ENCODE measurements at places on chromosomes 6 and 20.

GRCh38 chr20:57791966-57792365 is 82.2 kb upstream of the PMEPA1 start:
- DNase-seq: peak; percentile 36

- DNase-seq: no peak
Measured at GRCh38 chr6:161300823-161301222, 27.0 kb upstream of the AGPAT4 start.

- DNase-seq: peak; percentile 38
Measured at GRCh38 chr20:44959638-44960102, 527 bp downstream of the TOMM34 start.

DNA sequence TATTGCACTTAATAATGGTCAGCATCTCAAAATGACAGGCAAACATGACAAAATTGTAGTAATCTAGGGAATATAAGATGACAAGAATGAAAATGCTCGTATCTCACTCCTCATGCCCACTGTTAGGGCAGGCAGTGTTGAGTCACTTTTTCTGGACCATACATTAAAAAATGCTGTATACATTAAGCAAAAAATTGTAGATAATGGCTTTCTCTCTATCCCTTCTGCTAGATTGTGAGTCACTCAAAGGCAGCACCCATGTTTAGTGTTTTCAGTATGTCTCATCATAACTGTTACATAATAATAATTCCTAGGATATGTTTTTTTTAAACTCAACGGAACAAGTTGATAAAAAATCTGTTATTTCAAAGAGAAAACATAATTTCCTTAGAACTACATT is 199.3 kb downstream of the TENT5A start:
- DNase-seq: no peak

GRCh38 chr6:47471911-47472310 is 5.7 kb upstream of the CD2AP start:
- DNase-seq: no peak

- no peak for DNase-seq
Measured at GRCh38 chr6:71531006-71531405, 242.4 kb downstream of the OGFRL1 start.

- DNase-seq: no peak
Measured at GRCh38 chr6:56050530-56051201, 175.3 kb upstream of the BMP5 start.

DNA sequence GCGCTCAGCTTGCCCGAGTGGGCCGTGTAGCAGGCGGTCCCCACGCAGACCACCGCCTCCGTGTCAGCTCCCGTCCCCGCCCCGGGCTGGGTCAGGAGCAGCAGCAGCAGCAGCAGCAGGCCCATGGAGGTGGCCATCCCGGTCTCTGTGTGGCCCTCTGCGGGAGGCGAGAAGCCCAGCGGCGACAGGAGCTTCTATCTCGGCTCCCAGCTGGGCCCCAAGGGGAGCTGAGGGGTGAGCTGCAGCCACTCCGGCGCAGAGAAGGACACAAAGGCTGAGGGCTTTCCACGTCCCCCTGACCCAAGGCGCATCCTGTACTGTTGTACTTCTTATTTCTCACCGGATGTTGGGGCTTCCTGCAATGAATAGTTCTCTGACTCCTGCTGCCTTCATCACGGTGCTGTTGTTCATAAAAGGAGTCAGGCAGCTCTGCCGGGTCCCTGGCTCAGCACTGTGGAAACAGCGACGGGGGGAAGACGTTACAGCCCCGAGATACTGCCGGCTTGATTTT is at the start of gene CD93:
Gene CD93, minus strand, starts transcription at position 269 of the 511 bp plus-strand sequence. Its CDS starts 132 bp downstream, at position 137.
- no peak for DNase-seq

- peak; percentile 61 for DNase-seq
Measured at GRCh38 chr6:157974341-157974894, 7.2 kb upstream of the SYNJ2 start.

DNA sequence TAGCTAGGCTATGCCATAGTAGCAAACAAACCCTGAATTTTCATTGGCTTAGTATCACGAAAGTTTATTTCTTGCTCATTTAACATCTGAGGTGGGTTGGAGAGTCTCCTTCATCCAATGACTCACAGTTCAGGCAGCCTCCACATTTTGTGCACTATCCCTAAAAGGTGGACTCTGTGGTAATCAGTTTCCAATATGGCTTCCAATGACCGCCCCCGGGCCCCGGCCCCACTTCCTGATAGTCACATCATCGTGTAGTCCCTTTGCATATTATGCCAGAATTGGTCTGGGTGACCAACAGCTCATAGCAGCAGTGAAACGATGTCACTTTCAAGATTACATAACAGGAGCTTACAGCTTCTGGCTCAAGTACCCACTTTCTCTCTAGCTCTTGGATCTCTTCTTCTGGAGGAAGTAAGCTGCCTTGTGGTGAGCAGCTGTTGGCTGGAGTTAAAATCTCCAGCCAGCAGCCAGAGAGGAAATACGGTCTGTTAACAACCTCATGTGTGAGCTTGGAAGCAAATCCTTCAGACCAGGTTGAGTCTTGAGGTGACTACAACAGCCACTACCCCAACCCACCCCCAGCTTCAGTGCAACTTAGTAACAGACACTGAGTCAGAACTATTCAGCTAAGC is 7.8 kb downstream of the HCRTR2 start:
- no peak for DNase-seq

- no peak for DNase-seq
Measured at GRCh38 chr6:130991422-130992137, 71.5 kb downstream of the EPB41L2 start.

DNA sequence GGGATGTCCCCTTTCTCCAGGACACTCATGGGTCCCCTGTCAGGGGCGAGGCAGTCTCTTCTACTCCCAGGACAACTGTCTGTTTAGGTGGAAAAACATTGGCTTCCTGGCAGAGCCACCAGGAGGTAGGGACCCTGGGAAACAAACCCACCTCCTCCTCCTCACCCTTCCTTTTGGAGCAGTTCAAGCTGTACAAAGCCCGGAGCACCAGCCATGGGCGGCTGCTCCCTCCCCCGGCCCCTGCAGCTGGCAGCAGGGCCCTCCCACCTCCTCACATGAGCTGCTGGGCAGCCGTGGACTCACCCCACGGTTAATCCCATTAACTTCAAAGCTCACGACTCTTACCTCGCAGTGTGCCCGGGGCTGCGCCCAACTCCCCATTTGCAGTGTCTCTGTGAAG is 48.6 kb downstream of the CDH4 start:
- DNase-seq: no peak

DNA sequence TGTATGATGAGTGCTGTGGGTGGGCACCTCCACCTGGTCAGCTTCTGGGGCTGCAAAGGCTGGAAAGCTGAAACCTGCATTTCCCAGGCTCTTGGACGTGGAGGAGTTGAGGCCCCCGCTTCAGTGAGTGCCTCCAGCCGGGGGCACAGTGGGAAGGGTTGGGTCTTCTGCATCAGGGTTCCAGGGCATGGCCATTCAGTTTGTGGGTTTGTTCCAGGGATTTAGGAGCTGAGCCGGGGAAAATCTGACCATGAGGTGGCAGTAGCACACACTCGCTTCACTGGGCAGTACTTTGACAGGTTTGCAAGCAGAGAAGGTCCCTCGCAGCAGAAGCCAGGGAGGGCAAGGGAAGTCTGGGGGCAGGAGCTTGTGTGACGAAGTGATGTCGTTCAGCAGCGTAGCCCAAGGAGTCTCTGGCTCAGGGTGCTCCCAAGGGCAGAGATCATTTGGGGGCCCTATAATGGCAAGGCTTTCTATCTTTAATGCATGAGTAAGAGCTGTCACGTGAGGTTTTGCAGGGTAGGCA is 69.5 kb upstream of the SULF2 start:
- peak; percentile 23 for DNase-seq

DNA sequence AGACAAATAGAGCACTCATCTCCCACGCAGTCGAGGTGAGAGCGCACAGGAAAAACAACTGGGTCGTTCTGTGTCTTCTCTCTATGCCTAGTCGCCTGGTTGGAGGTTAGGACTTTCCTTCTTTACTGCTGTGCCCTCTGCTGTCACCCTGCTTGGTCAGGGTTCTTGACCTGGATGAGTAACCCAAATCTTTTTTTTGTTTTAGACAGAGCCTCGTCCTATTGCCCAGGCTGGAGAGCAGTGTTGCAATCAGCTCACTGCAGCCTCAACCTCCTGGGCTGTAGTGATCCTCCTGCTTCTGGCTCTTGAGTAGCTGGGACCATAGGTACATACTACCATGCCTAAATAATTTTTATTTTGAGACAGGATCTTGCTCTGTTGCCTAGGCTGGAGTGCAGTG is 24.5 kb downstream of the PRPF6 start:
- DNase-seq: no peak

GRCh38 chr20:42493001-42493400 is 696.7 kb downstream of the PTPRT start:
- no peak for DNase-seq

DNA sequence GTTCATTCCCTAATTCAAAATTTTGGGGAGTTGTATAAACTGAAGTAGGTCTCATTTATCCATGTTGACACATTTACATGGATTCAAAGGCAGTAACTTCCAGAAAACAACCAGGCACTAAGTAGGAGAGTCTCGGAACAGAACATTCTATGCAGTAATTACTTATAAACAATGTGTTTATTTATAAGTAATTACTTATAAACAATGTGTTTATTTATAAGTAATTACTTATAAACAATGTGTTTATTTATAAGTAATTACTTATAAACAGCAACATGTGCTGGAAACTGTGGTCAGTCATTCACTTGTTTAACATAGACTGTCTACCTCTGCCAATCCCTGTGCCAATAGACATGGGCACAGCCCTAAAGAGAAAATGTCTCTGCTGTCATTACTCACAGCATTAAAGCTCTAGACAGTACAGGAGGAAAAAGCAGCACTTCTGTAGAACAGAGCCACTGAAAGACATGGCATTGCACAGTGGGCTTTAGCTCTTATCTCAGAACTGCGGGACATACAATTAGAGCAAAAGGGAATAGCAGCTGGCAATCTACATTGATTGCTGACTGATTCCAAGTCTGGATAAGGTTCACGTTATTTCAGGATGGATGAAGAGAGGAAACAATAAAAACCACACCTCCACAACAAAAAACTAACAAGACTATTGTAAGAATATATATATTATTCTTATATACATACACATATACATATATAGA is 188.2 kb downstream of the WDR27 start:
- DNase-seq: no peak

DNA sequence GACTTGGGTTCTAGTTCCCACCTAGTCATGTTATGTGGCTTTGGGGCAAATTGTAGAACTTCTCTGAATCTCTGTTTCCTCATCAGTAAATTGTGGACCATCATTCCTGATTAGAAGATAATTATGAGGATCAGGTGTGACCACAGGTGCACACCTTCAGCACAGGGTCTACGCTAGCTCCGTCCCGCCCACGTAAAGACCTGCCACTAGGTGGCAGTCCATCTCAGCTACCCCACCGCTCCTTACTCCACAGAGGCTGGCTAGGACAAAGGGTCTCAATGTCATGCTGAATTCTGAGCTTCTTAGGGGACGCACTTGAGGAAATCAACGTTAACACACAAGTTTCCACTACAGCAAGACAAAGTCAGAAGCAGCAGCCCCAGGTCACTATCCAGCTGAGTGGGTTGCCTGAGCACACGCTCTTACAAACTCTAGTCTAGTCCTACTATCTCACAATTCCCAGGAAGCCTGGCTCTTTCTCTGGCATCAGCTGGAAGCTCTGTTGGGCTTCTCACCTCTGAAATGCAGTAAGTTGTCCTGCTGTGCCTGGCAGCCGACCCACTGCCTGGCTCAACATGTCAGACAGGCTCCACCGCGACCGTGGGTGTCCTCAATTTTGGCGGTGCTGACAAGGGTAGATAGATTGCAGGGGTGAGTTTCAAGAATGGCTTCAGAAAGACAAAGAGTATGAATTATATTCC is 2.0 kb upstream of the PLCG1 start:
- peak; percentile 21 for DNase-seq

DNA sequence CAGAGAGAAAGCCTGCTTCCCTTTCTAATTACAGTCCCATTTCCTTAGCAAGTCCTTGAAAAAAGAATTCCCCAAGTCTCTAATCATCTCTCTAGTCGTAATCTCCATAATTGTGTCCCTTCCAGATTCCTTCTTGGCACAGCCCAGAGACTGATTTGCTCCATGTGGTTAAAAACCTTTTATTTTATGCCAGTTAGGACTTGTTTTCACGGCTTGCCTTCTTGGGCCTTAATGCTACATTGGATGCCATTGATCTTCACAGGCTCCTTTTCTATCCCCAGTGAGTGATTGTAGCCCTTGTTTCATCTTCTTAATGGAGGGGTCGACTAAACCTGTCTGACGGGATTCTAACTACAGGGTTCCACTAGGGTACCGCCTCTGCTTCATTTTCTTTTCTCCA is 650.6 kb upstream of the ARID1B start:
- no peak for DNase-seq

- peak; percentile 27 for DNase-seq
Measured at GRCh38 chr6:71496018-71496721, 207.6 kb downstream of the OGFRL1 start.

DNA sequence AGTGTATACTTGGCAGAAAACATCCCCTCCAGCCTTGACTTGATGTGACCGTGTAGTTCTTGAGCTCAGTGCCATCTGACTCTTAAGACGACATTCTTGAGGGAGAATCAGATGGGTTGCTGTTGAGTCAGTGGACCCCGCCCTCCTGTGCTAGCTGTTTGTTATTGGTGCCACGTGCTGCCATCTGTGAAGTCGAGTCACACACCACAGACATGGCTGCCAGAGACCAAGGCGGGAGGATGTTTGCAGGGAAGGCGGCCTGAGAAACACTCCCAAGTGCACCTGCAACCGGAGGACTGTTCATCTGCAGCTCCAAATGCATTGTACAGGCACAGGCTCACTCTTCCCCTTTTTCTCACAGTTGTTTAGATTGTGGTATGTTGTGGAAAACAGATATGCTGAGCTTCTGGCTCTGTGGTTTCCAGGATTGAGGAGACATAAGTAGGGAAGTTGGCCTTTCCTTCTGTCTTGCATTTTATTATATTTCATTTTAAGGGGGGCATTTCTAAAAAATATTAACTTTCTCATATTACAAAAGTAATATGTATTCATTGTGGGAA is 345.3 kb upstream of the ZFP64 start:
- peak; percentile 52 for DNase-seq

DNA sequence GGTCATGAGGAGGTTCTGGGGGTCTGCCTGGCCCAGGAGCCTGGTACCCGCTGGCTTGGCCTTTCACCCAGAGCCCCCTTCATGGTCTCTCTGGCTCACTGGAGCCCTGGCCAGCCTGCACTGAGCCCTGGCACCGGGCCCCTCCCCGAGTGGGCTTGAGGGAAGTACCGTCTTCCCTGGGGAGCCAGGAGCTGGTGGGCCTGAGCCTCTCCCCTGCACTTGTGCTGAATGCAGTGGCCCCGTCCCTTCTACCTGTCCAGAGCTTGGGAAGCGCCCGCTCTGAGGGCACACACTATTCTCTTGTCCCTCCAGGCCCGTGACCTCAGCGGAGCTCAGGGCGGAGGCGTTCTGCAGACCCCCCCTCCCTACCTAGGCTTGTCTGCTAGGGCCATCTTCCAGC is 62.2 kb downstream of the TCP11 start:
- no peak for DNase-seq

DNA sequence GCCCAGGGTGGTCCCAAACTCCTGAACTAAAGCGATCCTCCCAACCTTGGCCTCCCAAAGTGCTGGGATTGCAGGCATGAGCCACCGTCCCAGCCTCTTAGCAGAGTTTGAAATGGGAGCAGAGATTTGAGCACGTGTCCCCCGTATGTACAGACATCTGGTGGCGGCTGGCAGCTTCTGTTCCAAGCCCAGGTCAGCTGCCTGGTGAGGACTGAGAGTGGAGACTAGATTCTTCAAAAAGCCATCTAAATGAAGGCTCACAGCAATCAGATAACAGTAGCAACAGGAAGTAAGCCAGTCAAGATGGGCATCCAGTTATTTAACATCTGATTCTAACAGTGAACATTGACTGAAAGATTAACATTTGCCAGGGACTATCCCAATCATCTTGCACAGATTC is 128.1 kb upstream of the AKAP12 start:
- no peak for DNase-seq

GRCh38 chr6:129117355-129117754 is 234.4 kb downstream of the LAMA2 start:
- no peak for DNase-seq

Measured in A172 (cell line).